ENCODE measurements at places on chromosomes 1 and 21. TPM values are rescaled to one million over a fixed set of nuclear protein-coding genes. Genes with fewer than 3 reads are reported as not detected.

HFM1 gene
- total RNA-seq: 1.7 TPM

- DNase-seq: no peak
Observed at GRCh38 chr1:246037832-246038231, 469.2 kb downstream of the SMYD3 start.

DNA sequence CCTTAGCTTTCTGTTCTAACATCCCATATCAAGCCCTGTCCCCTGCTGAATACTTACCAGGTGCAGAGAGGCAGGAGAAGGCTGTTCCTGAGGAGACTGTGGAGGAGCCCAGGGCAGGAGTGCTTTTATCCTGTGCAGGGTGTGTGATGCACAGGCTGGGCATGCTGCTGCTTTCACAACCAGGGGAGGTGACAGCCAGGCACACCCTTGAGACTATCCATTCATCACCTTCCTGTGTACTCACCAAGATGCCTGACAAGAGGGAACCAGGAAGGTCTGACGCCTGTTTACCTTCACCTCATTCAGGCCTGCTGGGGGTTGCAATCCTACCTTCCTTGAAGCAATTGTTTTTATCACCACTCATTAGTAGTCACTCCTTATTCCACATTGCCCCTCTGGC lies at the start of gene LCE3E:
Gene LCE3E, minus strand, starts transcription at position 100 of the 400 bp plus-strand sequence. CDS start 572 bp downstream, outside the sequence.
- DNase-seq: no peak

DNA sequence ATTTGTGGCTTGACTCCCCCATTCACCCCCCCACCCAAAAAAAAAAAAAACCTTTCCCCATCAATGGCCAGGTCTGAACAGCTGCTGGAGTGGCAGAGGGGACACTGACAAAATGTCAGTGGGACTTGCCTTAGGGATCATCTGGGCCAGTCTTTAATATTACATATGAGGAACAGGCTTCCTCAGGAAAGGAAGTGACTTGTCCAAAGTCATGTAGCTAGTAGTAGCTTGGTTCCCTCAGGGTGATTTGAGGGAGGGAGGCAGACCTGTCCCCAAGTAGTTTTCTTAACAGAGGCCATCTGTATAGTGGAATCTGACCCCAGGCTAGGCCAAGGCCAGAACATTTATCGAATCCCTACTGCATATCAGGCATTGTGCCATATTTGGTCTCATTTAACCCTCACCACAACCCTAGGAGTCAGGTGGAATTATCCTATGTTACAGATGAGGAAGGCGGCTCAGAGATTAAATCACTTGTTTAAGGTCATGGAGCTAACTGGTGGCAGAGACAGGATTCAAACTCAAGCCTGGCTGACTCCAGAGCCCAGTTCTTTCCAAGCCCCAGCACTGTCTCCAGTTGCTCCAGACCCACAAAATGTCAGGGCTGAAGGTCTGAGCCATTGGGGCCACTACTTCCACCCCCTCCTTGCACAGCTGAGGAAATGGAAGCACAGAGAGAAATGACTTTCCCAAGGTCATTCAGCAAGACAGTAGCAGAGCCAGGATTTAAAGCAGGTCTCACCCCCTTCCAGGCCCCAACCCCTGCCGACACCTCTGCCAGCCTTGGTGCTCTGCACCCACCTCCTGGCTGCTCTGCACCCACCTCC lies 10.4 kb downstream of the ZBTB7B start:
- no peak for DNase-seq

DNA sequence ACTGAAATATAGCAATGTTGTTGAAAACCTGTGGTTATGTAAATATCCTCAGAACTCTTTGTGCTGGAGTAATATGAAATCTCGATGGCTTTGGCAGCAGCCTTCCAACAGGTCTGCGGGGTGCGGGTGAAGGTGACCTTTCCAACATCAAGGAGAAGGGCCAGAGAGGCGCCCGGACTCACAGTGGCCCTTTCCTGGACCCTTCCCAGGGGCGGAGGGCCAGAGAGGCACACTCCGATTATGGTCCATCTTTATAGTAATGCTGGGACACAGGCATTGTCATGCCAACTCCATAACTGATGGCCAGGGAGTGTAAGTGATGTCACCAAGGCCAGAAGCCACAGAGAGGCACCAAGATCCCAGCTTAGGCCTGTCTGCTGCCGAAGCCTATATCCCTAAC lies 18.1 kb downstream of the SLC37A1 start:
- DNase-seq: no peak

DNA sequence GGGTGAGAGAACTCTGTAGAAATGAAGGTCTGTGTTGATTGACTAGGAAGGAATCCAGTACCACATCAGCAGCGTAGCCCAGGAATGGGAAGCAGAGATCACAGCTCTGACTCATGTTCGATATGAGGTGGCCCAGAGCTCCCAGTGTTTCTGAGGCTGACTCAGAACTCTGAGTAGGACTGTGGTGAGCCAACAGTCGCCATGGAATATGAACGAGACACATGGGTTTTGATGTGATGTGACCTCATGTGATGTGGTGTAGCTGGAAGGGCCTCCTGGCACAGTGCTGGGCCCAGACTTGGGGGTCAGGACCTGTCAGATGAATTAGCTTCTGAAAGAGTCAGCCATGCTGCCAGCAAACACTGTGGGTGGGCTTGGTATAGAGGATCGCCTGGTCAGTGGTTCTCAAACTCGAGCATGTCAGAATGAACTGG lies 237.0 kb downstream of the MRPL39 start:
- DNase-seq: no peak

SERTAD4 gene
- 6.5 TPM for total RNA-seq
